Amniotic epithelial cell (primary cell): ENCODE measurements at places on chromosomes 1 and 21.

DNA sequence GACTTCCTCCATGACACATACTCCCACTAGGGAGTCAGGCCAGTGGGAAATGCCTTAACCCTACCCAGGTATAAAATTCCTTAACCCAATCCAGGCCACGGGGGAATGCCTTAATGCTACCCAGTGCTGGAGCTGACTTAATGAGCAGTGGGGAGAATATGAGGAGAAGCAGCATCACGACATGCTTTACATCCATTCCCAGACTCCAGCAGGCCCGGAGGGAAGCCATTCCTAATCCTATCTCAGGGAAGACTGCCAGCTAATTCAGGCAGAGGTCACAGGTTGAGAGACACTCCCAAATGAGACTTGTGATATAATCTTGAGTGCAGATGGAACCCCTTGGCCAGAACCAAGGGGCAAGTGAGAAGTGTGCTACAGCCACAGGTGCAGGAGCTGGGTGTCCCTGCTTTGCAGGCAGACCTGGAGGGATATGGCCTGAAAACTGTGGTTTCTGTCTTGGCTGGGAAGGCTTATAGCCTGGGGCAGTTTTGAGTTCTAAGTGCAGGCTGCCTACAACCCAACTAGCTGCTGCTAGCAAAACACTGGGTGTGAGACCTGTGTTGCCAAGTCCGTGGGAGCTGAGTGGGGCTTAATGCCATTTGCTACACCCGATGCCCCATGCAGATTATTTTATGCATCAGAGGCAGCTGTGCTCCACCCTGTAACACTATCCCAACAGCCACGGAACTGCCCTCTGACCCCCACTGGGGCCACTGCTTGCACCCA is 45.1 kb upstream of the GUCA2A start:
- DNase-seq, result no peak

DNA sequence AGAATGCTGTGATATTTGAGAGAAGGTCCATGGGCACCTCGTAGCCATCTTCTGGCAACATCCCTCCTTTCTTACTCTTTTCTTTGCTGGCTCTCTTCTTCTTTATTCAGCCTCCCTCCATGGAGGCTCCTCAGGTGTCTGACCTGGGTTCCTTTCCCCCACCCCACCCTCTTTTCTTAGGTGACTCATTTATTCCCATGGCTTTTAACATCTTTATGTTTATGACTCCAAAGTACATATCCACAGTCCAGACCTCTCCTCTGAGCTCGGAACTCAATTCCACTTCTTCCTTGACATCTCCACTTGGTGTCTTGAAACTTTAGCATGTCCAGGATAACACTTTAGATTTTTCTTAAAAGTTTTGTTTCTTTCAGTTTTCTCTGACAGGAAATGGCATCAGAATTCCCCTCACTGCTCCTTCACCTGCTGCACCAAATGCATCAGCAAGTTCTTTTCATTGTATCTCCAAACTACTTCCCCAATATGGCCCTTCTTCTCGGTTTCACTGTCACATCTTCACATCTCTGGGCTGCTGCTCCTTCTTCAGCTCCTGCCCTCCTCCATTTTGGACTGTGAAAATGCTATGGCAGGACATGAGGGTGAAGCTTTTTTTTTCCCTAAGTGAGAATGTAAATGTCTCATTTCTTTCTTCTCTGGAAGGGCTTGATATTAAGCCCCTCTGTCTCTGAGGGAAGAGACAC is 95.9 kb downstream of the GIPC2 start:
- DNase-seq, result no peak

- peak; percentile 50 for DNase-seq
Measured at GRCh38 chr1:179351281-179351680, 14.5 kb upstream of the AXDND1 start.

GRCh38 chr21:27244352-27244751 is 277.5 kb upstream of the ADAMTS5 start:
- no peak for DNase-seq

- no peak for DNase-seq
Measured at GRCh38 chr1:90687747-90688146, 29.4 kb downstream of the BARHL2 start.

DNA sequence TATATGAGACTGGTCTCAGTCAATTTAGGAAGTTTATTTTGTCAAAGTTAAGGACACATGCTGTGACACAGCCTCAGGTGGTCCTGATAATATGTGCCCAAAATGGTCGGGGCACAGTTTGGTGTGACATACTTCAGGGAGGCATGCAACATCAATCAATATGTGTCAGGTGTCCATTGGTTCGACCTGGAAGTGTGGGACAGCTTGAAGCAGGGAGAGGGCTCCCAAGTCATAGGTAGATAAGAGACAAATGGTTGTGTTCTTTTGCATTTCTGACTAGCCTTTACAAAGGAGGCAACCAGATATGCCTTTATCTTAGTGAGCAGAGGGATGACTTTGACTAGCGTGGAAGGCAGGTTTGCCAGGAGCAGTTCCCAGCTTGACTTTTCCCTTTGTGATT is 4.5 kb upstream of the ERVH48-1 start:
- no peak for DNase-seq

DNA sequence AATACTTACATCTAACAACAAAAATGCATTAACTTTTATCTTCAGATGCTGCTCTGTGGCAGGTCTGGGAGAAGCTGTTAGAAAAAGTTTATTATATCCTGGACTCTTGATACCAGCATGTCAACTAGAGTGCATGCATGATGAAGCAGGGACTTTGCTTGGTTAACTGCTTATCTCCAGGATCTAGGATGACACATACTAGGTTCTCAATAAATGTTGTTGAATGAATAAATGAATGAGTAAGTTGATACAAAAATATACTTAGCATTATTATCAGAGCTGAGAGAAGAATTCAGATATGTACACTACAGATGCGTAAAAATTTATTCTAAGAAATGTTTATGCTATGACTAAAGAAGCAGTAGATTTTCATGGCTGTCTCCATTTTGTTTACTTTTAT is 304.3 kb downstream of the LTN1 start:
- no peak for DNase-seq

- no peak for DNase-seq
Measured at GRCh38 chr21:14040386-14040785, 170.4 kb downstream of the LIPI start.

DNA sequence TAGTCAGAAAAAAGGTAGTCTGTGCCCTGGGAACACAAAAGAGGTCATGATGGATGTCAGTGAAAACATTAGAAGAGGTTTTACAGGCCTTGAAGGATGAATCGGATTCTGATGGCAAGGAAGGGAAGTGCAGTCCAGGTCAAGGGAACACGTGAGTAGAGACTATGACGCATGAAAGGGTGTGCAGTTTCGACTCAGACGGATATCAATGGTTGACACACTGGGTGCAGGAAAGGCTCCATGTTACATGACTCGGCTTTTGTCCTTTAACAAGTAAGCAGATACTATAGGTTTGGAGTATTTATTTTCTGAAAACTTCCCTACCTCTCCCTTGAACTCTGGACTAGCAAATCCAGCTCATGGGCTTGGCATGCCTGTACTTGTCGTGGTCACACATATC is 55.3 kb downstream of the SEC16B start:
- no peak for DNase-seq

DNA sequence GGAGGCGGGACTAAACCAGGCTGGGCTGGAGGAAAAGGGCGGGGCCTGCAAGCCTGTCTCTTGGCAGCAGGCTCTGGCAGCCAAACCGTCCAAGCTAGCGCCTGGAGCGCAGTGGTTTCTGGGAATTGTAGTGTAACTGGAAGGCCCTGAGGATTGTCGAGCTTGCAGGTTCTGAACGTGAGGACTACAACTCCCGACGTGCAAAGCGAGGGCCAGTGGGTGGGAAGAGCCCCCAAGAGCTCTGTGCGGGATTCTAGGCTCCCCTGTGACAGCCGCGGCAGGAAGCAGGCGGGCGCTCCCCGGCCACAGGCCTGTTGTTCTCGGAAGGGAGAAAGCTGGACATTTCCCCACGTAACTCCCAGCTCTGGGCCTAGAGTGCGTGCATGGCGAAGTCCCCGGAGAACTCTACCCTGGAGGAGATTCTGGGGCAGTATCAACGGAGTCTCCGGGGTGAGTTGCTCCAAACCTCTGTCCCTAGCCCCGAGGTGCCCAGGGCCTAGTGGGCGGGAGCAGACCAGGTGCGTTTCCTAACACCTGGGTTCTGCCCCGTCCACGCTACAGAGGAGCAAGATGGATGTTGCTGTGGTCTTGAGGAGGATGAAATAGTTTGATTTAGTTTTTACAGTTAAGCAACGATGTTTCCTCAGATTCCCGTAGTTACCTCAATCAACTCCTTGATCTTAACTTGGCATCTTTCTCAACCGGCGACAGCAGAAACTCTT is at the start of gene SDCCAG8:
Gene SDCCAG8, plus strand, starts transcription at position 251 of the 722 bp plus-strand sequence. Its CDS starts 133 bp downstream, at position 384.
- peak; percentile 100 for DNase-seq

DNA sequence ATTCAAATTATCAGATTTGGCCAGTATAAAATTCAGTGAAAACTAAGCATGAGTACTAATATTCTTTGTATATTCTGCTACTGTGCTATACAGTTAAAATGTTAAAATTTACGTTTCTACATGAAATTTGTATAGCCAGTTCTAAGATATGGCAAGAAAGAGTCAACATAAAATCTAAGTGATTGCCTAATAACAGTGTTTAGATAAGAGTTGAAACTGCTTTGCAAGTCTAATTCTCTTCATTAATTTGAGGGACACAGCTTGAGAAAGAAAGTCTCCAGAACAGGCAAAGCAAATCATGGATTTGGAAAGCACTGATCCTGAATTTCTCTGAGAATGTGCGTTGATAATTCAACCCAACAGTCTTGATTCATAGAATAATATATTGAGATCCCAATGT is 630.9 kb upstream of the USP24 start:
- no peak for DNase-seq

- no peak for DNase-seq
Measured at GRCh38 chr1:173861731-173862145, 6.1 kb downstream of the GAS5 start.

- peak; percentile 3 for DNase-seq
Measured at GRCh38 chr1:91885213-91885715, 687 bp downstream of the TGFBR3 start.

DNA sequence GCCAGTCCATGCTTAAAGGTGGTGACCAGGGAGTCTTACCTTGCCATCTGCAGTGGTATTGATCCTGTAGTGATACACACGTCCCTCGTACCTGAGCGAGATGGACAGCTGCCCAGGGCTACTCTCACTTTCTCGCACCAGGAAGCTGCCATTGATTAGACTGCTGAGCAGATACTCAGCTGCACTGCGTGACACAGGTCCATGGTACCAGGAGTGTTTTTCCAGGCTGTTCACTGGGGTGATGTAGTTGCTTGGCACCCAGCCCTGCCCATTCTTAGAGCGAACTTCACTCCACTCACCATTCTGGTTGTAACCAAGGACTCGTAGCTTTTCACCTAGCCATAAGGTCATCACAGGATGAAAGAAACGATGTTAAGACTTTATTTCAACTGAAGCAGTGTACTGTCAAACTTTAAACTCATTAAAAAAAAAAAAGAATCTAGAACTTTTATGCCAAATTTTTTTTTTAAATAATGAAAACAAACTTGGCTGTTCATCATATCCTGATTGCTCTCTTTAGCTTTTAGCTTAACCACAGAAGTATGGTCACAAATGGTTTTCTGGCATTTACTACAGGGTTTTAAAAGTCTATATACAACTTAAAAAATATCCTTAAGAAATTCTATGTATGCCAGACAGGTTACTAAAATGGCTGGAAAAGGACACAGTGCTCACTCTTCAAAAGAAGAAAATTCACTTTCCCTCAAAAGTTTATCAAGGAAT is 44.6 kb downstream of the TOR3A start:
- DNase-seq, result no peak

- no peak for DNase-seq
Measured at GRCh38 chr21:43802713-43803313, 13.4 kb downstream of the RRP1 start.

- peak; percentile 2 for DNase-seq
Measured at GRCh38 chr1:11373895-11374747, 101.1 kb downstream of the UBIAD1 start.

DNA sequence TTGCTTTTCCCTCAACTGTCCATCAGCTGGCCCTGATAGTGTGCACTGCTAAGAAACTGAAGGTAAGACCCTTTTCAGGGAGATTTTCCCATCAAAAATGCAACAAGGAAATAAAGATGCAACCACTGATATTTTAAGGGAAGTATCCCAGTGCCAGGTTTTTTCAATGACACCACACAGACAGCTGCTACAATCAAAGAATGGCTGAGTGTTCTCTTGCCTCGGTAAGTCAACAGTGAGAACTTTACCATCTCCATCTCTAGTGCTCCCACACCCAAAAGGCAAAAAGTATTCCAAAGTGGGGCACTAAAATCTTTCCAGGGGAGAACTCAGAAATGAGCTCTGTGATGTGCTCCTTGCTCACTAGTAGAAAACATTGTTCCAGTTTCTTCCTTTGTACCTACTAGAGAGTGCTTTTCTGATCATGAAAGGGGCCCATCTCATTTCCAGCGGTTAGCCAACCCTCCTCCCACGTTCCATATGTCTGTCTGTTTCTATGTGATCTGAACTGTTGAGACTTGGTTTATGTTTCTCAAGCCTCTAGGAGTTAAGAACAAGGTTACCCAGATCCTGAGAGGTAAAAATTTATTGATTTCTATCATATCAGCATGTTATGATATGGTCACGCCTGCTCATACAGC is 67.6 kb upstream of the NEK2 start:
- no peak for DNase-seq
